ENCODE measurements at places on chromosomes 2 and 18. TPM values are rescaled to one million over a fixed set of nuclear protein-coding genes. Genes with fewer than 3 reads are reported as not detected.

The REG1B gene
- total RNA-seq = 4.9 TPM

The CCDC148 gene
- 0.52 TPM for total RNA-seq

The UGT1A5 gene
- not detected for total RNA-seq

The TXNDC9 gene
- total RNA-seq = 26.1 TPM

The RNF181 gene
- total RNA-seq = 98.5 TPM

- no peak for DNase-seq
- no peaks in the 10 kb centered on the region for H3K36me3 ChIP-seq
Observed at GRCh38 chr2:159078443-159078842, 110.0 kb downstream of the TANC1 start.

- no peaks in the 10 kb centered on the region for H3K27me3 ChIP-seq
- no peaks in the 10 kb centered on the region for H3K4me1 ChIP-seq
- H3K36me3 ChIP-seq = no peaks in the 10 kb centered on the region
- H3K4me3 ChIP-seq = no peak overlapping the region
- no peak for DNase-seq
Observed at GRCh38 chr2:55425431-55425831, 5.8 kb upstream of the CCDC88A start.

DNA sequence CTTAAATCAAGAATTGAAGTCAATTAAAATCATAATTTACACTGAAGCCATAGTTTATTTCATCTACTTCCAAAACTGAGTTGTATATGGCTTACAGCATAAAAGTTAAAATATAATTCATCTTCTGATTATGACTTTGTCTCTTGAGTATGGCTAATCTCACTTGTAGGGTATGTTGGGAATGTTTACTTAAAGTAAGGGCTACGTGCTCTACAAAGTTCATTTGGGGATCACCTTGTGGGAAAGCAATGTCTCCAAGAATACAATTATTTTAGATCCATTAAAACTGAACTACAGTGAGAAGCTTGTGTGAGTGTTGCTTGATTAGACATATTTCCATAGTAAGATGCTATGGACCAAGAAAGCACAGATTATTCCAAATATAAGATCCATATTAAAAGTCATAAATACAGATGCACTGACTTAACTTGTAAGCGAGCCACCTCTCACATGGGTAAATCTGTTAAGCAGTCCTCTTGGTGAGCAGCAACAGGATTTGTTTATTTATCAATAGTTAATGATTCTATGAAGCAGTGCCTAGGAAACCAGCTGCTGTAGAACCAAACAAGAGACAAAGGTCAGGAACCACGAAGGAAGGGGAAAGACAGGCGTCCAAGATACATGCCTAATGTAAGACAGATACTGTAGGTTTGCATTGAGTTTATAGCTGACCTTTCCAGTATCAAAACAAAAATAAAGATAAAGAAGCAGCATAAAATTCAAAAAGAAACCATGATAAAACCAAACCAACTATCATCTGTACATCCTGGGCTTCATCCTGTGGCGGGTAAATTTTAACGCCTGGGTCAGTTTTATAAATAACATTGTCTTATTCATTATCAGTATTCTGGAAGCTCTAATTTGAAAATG lies 24.8 kb downstream of the DSG4 start:
- DNase-seq = no peak
- H3K36me3 ChIP-seq = no peaks in the 10 kb centered on the region
- H3K27me3 ChIP-seq = no peaks in the 10 kb centered on the region
- H3K27ac ChIP-seq = no peak overlapping the region
- H3K4me3 ChIP-seq = no peak overlapping the region
- no peaks in the 10 kb centered on the region for H3K4me1 ChIP-seq

GRCh38 chr2:85133751-85134254 lies 611 bp downstream of the TCF7L1 start:
- DNase-seq = peak; percentile 62
- no peak overlapping the region for H3K27ac ChIP-seq
- no peaks in the 10 kb centered on the region for H3K4me1 ChIP-seq
- peak overlapping the region; percentile 94 for H3K4me3 ChIP-seq

GRCh38 chr2:26649992-26650712 lies 9.0 kb upstream of the CIB4 start:
- no peak overlapping the region for H3K4me3 ChIP-seq
- no peaks in the 10 kb centered on the region for H3K27me3 ChIP-seq
- H3K36me3 ChIP-seq = no peaks in the 10 kb centered on the region
- H3K4me1 ChIP-seq = no peaks in the 10 kb centered on the region
- DNase-seq = no peak
- H3K27ac ChIP-seq = no peak overlapping the region

DNA sequence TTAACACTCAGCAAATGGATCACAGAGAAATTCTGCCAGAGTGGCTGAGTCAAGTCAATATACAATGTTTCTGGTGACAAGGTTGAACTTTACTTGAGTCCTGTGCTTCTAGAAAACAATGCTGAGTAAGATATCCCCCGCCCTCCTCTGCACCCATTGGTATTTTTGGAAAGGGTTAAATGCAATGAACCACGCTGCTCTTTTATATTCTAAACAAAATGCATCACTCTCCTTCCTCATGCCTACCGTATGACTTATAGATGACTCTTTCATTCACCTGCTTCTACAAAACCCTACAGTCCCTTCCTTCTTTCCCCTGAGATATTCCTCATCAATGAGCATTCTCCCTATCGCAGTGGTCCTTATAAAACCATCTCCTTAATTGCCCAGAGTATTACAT lies 168.8 kb downstream of the TXNL1 start:
- DNase-seq = no peak
- H3K36me3 ChIP-seq = no peaks in the 10 kb centered on the region
- no peak overlapping the region for H3K27ac ChIP-seq
- H3K27me3 ChIP-seq = no peaks in the 10 kb centered on the region
